ENCODE measurements at places on chromosomes 16 and 17. TPM values are rescaled to one million over a fixed set of nuclear protein-coding genes. Genes with fewer than 3 reads are reported as not detected.
A peak's percentile ranks its signal among the peaks of the same experiment; 100 is the strongest.

DNA sequence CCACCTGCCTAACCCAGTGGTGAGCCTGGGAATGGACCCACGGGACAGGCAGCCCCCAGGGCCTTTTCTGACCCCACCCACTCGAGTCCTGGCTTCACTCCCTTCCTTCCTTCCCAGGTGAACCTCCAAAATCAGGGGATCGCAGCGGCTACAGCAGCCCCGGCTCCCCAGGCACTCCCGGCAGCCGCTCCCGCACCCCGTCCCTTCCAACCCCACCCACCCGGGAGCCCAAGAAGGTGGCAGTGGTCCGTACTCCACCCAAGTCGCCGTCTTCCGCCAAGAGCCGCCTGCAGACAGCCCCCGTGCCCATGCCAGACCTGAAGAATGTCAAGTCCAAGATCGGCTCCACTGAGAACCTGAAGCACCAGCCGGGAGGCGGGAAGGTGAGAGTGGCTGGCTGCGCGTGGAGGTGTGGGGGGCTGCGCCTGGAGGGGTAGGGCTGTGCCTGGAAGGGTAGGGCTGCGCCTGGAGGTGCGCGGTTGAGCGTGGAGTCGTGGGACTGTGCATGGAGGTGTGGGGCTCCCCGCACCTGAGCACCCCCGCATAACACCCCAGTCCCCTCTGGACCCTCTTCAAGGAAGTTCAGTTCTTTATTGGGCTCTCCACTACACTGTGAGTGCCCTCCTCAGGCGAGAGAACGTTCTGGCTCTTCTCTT lies 2.6 kb upstream of the STH start:
- DNase-seq, result no peak

GRCh38 chr17:28828294-28829040 lies 14.1 kb downstream of the FAM222B start:
- DNase-seq, result no peak

DNA sequence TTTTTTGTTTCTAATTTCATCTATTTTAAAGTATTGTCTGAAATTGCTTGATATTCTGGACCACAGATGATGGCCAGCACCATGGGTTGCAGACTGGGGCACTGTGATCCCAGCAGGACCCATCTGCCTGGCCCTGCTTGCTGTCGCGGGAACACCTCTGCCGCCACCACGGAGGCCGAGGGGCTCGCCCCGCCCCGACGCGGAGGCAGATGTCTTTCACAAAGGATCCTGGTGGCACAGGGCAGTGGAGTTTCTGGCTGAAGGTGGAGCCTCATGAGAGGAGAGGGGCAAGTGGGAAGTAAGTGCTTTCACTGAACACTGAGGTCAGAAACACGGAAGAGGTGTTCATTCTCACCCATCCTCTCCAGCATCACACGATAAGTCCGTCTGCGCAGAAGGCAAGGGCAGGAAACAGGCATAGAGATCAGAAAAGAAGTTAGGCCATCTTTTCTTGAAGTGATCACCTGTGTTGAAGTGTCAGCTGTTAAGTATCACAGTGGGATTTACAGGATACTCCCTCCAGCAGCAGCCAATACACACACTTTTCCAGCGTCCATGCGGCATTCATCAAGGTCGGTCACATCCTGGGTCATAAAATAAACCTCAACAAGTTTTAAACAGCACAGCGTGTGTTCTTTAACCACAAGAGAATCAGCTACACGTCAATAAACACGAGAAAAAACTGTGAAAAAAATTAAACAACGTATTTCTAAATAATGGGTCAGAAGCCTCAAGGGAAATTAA lies 194.5 kb downstream of the RPTOR start:
- no peak for DNase-seq

DNA sequence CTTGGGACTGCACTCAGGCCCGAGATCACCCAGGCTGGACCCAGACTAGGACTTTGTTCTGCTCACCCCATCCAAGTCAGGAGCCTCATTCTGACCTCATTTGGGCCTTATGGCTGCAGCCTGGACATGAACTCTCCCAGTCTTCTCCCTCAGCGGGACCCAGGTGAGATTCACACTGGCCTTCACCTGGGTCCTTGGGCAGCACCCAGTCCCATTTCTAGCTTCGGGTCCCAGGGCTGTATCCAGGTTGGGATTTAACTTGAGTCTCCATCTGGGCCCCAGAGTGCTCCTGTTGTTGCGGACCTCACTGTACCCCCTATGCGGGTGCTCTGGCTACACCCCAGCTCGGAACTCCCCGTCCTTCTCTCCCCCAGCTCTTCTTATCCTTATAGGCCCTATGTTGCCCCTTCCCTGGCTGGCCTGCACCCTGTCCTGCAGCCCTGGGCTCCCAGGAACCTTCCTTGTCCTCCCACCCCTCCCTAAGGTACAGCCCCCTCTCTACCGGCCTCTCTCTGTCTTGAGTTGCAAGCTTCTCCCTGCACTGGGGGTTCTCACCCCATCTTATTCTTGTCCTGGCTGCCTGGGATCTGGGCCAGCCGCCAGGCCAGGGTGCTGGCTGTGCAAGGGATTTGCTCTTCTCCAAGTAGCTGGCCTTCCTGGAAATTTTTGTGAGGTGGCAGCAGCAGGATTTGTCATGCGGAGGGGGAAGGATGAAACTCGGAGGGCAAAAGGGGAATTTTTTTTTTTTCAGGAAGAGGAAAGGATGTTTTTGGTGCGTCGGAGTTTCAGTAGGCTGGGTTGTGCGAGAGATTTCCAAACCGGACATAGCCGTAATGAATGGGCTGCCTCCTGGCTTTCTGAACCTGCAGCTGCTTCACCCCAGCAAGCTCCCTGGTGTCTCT lies 904 bp downstream of the MAP2K3 start:
- peak; percentile 70 for DNase-seq

- DNase-seq, result no peak
These were observed 9.8 kb upstream of the IL17C start for GRCh38 chr16:88628512-88628974.

- DNase-seq, result no peak
These were observed 221.7 kb upstream of the HSBP1 start for GRCh38 chr16:83586036-83586435.

DNA sequence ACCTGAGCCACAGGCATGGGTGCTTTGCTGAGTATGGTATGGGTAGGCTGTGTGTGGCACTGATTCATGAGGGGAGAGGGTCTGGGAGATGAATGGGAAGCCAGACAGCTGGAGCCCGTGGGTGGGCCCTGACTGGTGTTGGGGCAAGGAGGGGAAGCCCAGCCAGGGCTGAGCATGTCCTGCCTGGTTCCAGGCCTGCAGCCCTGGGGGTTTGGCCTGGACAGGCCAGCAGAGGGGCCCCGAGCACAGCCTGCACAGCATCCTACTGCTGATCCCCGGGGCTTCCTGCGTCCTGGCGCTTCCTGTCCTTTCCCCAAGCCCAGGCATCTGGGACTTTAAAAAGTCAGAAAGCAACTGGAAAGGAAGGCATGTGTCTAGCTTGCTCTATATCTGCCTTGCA lies 4.6 kb upstream of the MVD start:
- no peak for DNase-seq

GRCh38 chr17:77690271-77691161 lies 268.0 kb upstream of the TNRC6C start:
- peak; percentile 41 for DNase-seq

GRCh38 chr17:73250851-73251640 lies 10.6 kb downstream of the CPSF4L start:
- DNase-seq, result no peak

DNA sequence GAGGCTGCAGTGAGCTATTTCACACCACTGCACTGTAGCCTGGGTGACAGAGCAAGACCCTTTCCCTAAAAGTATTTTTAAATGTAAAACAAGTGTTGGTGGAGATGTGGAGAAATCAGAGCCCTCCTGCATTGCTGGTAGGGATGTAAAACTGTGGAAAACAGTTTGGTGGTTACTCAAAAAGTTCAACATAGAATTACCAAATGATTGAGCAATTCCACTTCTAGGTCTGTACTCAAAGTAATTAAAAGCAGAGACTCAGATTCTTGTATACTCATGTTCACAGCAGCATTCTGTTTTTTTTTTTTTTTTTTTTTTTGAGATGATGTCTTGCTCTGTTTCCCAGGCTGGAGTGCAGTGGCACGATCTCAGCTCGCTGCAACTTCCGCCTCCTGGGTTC lies 141.8 kb downstream of the PITPNC1 start:
- DNase-seq, result no peak

GRCh38 chr17:67076290-67076689 lies 31.9 kb downstream of the CACNG1 start:
- no peak for DNase-seq

DNA sequence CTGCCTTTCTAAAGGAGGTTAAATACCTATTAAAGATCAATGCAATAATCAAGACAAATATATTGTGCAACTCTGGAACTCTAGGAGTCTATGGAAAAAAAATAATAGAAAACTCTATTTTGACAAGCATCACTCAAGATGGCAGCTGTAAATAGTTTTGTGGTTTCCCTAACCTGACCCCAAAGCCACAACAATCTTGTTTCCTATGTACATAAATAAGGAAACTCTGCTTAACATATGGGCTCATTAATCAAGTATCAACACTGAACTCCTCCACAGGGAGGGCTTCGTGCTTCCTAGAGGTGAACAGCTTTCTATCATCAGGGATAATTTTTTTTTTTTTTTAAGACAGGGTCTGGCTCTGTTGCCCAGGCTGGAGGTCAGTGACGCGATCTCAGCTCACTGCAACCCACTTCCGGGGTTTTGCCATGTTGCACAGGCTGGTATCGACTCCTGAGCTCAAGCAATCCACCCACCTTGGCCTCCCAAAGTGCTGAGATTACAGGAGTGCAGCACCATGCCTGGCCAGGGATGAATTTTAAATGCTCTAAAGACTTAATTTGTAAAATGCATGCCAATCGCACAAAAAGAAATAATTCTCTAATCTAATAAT lies 42.5 kb downstream of the ARHGAP17 start:
- no peak for DNase-seq

- no peak for DNase-seq
These were observed 103.9 kb upstream of the FAM20A start for GRCh38 chr17:68704871-68705713.

- no peak for DNase-seq
These were observed 53.7 kb downstream of the PLD6 start for GRCh38 chr17:17152385-17152784.

- no peak for DNase-seq
These were observed 59.4 kb downstream of the NUP93 start for GRCh38 chr16:56789360-56789759.

GRCh38 chr17:80423536-80424225 lies 8.7 kb downstream of the ENDOV start:
- DNase-seq, result no peak

DNA sequence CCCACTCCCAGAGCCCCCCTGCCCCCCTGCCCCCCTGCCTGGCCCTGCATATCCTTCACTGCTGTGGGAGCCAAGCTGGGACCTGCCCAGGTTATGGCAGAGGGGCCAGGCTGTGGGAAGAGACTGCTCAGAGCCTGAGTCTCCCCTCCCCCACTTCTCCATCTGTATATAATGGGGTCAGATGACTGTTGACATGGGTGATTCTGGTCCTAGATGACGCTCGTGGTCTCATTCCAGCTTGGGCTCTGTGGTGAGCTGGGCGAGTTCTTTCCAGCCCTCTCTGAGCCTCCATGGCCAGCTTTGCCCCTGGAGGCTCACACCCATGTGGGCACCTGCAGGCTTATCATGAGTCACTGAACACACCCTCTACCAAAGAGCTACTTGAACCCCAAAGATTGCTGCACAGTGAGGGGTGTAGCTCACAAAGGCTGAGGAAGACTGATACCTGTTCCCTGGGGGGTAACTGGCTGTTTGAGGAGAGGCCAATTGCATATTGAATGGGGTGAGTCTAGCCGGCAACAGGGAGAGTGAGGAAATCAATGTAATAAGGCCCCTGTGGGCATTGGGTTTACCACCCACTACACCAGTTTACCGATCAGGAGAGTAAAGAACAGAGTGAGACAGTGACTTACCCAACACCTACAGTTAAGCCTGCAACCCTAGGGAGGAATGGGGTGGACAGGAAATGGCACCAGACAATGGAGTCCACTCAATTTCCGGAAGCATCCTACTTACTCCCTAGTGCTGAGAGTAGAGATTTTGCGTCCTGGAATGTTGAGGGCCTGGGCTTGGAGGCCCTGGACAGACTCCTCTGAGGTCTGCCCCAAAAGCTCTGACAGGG lies 4.2 kb upstream of the SREBF1 start:
- no peak for DNase-seq

DNA sequence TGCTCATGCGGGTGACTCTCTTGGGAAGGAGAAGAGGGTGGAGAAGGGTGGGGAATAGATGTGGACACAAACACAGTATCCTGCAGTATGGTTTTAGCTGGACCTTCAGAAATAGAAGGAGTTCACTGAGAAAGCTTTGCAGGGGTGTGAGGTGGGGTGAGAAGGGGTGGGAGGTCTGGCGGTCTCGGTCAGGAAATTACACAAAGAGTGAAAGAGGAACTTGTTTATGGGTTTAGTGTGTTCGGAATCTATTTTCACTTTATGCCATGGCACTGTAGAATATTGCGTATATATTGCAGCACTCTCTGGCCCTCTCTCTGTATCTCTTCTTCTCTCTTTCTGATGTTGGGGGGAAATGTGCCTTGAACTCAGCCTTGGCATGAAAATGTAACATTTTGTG lies 148.2 kb upstream of the GOT2 start:
- DNase-seq, result no peak

GRCh38 chr17:62741290-62741689 lies 66.8 kb downstream of the MARCHF10 start:
- no peak for DNase-seq

- DNase-seq, result no peak
These were observed 1.4 kb downstream of the ALDOC start for GRCh38 chr17:28575126-28575795.

DNA sequence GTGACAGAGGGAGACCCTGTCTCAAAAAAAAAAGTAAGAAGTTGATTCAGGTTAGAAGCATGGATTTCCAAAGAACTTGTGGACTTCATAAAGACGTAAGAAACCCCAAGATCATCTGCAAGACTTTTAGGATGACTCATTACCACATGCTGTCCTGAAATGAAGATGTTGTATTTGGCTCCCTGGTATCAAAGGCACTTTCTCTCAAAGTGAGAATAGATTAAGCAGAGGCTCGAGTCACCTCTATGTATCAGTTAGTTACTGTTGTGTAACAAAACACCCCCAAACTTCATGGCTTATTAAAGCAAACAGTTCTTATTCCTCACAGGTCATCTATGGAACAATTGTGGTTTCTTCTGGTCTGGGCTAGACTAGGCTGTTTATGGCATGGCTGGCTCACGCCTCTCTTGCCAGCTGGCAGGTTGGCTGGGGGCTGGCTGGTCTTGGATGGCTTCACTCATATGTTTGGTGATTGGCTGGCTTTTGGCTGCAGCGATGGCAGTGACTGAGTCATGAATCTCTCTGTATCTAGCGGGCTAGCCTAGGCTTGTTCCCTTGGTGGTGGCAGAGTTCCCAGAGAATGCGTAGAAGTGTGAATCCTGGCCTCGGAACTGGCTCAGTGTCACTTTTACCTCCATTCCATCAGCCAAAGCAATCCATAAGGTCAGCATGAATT lies 60.4 kb upstream of the MSI2 start:
- DNase-seq, result no peak

The CLEC18A gene
- total RNA-seq, result 0.09 TPM

The ATP6V0D1 gene
- 22.5 TPM for total RNA-seq

The SLFN12L gene
- total RNA-seq, result 43.2 TPM

The RNF112 gene
- total RNA-seq, result 0.84 TPM

The CALB2 gene
- not detected for total RNA-seq

The BMERB1 gene
- 5.8 TPM for total RNA-seq

The C17orf100 gene
- 2.3 TPM for total RNA-seq

The CD300LB gene
- total RNA-seq, result not detected

The GRB7 gene
- total RNA-seq, result 3.9 TPM

The NME4 gene
- 15.6 TPM for total RNA-seq

The C17orf50 gene
- not detected for total RNA-seq
